ENCODE measurements at places on chromosomes 11 and 22.

DNA sequence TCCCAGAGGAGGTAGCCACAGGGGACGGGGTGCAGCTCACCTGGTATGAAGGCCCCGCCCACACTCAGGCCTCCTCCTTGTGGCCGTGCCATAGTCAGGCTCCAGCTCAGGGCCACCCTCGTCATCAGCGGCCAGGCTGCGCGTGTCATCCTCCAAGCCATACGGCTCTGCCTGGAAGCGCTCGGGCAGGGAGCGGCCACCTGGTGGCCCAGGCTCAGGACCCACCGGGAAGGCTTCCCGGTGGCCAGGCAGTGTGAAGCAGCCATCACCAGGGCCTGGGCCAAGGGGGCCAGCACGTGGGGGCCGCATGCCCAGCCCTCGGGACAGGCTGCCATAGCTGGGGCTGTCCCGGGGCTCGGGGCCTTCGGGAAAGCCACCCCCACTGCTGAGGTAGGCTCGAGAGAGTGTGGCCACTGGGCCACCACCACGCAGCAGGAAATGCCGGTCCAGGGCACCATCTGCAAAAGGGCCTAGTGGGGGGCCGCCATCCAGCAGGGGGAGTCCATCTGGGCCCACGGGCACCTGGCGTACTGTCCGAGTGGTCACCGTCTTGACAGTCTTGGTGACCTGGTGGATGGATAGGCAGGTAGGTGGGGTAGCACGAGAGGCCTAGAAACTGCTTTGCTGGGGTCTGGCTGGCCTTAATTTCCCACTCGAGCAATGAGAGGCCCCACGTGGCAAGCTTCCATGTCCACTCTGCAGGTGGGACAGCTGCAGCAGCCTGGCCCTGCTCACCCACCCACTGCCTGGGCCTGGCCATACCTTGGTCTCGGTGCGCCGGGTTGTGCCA, 35.3 kb downstream of the ARVCF start:
- DNase-seq = no peak

DNA sequence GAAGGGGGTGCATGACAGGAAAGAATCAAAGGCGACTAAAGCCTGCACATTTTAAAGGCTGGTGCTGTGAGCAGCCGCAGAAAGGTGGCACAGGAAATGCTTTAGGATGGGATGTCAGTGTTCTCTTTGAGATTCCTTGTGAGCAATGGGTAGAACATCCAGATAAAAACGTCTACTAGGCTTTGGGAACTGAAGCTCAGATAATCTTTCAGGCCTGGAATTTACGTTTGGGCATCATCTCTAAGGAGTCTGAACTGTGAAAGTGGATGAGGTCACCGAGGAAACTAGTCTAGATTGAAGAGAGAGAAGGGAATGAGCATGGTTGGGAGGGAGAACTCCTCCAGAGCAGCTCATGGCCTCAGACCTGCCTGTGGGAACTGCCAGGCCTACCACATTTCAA, 65.7 kb downstream of the FLI1 start:
- DNase-seq = no peak

GRCh38 chr11:119363851-119364590, 17.5 kb downstream of the USP2 start:
- DNase-seq = peak; percentile 62

DNA sequence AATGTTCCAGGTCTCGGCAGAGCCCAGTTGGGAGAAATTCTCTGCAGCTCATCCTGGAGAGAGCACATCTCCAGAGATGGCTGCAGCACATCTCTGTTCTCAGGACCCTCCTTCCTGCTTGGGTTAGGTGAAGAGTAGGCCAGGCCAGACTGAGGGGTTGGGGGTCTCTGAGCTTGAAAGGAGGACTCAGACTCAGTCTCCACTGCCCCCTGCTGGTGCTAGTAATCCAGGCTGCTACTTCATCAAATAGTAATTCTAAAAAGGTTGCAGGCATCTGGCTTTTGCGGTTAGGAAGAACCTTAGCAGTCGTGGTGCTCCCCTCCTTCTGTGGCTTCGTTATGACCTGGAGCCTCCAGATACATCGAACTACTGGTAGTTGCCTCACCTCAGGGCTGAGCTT, 9.7 kb downstream of the TUB start:
- DNase-seq = peak; percentile 20

- no peak for DNase-seq
Measured at GRCh38 chr22:35879351-35879750, 149.3 kb downstream of the RBFOX2 start.

DNA sequence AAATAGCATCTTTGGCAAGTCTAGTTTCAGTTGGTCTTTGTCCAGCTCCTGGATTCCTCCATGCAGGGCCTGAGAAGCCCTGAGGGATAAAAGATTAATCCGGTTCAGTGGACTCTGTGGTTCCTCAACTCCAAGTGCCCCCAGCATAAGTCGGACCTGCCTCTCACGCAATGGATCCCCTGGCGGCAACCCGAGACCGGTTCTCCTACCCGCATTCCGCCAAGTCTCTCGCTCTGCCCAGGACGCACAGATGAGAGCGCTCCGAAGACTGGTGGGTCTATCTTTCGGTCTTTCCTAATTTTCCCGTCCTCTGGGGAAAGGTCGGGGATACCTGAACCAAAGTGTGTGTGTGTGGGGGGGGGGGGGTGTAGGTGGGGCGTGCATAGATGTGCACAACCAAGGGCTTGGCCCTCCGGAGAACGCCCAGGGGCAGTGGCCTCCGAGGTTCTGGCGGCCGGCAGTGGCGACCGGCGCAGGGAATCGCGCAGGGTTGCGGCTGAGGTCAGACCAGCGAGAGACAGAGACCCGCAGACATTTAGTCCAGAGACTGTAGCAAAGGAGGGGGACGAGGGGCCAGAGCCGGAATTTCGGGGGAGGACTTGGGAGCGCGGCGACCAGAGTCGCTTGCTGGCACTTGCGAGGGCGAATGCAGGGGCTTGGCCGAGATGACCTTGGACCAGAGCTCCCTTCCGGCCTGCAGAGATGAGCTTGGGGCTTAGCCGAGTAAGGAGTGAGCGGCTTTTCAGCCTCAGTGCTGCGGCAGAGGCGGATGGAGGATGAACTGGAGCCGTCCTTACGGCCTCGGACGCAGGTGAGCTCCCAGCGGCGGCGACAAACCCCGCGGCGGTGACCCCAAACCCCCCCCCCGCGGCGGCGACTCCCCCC, 712 bp upstream of the SLC2A11 start:
- DNase-seq = no peak

- DNase-seq = no peak
Measured at GRCh38 chr22:25199731-25200520, at the start of gene CRYBB3. CRYBB3 (plus strand) TSS chr22:25199858; CDS start chr22:25201397, 1,539 bp downstream.

GRCh38 chr11:111631666-111632039, 29.4 kb downstream of the SIK2 start:
- no peak for DNase-seq

- no peak for DNase-seq
Measured at GRCh38 chr11:111659201-111660115, 57.2 kb downstream of the SIK2 start.

- no peak for DNase-seq
Measured at GRCh38 chr11:76856571-76856970, 4.1 kb upstream of the ACER3 start.

DNA sequence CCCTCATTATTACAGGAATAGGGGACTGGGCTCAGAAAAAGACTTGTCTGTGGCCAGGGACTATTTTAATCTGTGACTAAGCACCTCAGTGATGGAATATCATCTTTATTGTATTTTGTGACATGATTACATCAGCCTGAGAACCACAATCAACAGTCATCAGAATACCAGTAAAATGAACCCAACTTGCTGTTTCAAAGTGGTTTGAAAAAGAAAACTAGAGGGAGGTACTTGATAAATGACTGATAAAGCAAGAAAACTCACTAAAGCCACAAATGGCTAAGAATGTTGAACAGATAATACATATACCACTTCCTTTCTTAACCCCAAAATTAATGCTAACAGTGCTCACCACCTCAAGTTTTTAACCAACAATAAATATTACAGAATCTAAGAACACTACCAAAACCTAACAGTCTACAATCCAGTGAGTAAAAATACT, 155.7 kb downstream of the ATG16L2 start:
- no peak for DNase-seq

- no peak for DNase-seq
Measured at GRCh38 chr22:20110359-20110985, 5.4 kb upstream of the RANBP1 start.

DNA sequence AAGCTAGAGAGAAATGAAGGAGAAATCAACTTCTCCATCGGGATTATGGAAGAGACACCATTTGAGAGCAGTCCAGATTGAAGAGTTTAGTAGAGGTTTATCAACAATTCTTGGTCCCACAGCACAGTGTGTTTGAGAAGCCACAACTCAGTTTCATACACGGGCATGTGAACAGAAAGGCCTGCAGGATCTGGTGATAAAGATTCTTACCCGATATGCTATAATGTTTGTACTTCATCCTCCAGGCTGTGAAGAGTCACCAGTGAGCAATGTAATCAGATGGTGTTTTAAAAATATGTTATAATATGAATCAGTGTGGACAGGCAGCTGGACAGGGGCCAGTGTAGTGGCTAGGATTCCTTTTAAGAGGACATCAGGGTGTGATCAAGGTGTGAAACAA, 29.7 kb upstream of the VWA5A start:
- no peak for DNase-seq

GRCh38 chr11:73059915-73060314, 82.2 kb downstream of the FCHSD2 start:
- DNase-seq = no peak

- no peak for DNase-seq
Measured at GRCh38 chr11:39236916-39237315, 2222.5 kb downstream of the LRRC4C start.

GRCh38 chr11:22467248-22467647, 129.1 kb downstream of the SLC17A6 start:
- no peak for DNase-seq

DNA sequence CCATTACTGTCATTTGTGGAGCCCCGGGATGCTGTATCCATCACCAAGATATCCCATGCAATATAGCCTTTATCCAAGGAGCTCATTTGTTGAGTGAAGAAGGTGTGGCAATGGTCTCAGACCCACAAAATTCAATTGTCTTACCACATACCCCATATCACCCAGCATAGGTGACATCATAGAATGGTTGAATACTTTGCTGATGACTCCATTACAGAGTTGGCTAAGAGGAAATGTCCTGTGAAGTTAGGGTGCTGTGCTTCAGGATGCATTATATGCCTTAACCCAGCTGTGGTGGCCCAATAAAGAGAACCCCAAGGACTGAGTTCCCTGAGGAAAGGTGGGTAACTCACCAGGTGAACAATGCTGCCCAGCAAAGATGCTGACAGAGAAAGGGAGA, 113.7 kb downstream of the EFCAB6 start:
- DNase-seq = no peak

DNA sequence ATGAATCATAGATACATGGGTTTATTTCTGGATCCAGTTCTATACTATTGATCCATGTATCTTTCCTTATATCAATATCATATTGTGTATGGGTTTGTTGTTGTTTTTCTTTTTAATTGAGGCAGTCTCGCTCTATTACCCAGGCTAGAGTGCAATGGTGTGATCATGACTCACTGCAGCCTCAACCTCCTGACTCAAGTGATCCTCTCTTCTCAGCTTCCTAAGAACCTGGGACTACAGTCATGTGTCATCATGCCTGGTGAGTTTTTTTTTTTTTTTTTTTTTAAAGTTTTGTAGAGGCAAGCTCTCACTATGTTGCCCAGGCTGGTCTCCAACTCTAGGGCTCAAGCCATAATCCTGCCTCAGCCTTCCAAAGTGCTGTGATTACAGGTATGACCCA, 1589.4 kb upstream of the TENM4 start:
- DNase-seq = no peak

GRCh38 chr22:46175631-46176030, 25.3 kb downstream of the PPARA start:
- DNase-seq = no peak

DNA sequence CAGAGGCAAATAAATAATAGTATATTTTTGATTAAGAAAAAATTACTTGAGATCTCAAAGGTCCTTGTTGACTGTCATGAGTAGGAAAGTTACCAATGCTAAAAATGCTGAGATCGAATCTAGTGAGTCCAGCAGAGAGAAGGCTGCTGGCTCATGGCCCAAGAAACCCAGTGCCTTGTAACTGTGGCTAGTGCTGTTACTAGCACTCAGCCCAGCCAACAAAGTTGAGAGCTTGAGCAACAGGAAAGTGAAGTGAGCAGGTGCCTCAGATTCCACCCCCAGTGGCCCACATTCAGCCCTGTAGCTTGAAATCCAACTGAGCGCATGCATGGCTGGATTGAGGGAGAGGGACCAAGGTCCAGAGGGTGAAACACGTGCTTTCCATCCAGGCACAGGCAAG, 398.2 kb downstream of the SHANK2 start:
- DNase-seq = no peak

GRCh38 chr11:12787847-12788246, 113.6 kb downstream of the TEAD1 start:
- no peak for DNase-seq

DNA sequence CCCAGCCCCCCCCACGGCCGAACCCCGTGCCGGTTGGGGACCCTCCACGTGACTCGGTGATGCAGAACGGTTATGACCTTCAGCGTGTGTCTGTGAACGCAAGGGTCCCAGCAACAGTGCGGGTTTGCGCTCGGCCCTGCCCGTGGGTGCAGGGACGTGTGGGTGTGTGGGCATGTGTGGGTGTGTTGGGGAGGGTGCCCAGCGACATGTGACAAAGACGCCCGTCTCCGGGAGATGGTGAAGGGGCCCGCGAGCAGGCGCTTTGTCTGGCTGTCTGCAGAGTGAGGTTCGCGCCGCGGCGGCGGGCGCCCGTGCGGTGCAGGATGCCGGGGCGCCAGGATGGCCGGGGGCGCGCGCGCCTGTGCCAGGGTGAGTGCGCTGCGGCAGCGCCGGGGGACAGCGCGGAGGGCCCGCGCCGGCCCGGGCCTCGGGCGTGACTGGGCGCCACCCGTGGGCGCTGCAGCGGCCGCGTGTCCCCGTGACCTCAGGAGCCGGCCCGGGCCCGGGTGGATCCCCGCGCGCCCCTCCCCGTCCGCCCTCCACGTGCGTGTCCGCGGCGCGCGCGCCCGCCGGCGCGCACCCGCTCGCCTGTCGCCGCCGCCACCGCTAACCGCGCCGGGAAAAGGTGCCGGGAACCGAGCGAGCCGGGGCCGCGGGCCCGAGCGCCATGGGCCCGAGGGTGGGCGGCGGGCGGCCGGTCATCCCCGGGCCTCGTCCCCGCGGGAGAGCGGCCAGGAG, at the start of gene LRFN4:
Gene LRFN4 (plus strand): TSS at position 569 of the 738 bp plus-strand sequence. CDS start 681 bp downstream, outside the sequence.
- no peak for DNase-seq

GRCh38 chr11:11381471-11382105, 28.5 kb upstream of the CSNK2A3 start:
- no peak for DNase-seq

DNA sequence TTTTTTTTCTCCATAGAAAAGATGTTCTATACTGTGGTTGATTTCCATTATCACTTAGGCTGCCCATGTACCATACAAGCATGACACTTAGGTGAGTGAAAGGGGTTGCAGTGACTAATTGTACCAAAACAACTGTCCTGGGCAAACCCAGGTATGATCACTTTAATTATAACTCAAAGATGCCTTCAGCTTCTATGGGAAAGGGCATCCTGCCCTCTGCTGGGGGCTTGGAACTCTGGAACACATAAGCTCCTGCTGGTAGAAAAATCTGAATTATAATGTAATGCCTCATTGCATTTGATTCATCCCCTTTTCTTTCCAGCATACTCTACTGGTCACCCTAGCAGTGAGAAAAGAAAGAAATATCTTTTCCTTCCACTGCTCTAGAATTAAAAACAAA, 206.3 kb downstream of the DDX10 start:
- DNase-seq = no peak
